ENCODE measurements at places on chromosomes 16 and 17.

DNA sequence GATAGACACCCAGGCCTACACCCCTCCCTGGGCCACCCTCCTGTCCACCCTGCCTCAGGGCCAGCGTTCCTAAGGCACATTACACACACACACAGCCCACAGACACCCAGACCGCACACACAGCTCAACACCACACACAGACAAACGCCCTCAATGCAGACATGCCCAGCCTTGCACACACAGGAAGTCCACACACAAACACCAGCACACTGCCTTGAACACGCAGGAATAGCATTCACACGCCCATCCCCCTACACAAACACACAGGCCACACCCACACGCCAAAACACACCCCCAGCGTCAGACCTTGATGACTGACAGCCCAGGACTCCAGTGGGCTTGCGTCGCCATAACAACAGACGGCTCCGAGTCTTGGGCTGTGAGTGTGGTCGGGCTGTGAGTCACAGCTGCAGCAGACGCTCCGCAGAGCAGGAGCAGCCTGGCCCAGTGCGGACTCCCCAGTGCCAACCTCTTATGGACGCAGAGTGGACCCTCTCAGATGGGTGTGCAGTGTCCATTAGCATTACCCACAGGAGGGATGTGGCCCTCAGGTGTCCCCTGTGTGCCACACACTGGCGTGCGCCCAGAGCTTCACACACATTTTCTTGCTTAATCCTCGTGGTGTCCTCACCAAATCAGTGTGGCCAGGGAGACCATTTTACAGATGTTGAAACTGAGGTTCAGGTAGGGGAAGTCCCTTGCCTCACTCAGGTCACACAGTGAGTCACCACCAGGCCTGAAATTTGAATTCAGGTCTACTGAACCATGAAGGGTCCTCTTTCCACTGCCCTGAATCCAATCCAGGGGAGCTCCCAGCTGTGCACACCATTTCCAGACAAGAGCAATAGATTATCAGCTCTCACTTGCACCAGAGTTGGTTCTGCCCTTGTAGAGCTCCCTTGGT is 17.8 kb upstream of the RAI1 start:
- no peak for DNase-seq

DNA sequence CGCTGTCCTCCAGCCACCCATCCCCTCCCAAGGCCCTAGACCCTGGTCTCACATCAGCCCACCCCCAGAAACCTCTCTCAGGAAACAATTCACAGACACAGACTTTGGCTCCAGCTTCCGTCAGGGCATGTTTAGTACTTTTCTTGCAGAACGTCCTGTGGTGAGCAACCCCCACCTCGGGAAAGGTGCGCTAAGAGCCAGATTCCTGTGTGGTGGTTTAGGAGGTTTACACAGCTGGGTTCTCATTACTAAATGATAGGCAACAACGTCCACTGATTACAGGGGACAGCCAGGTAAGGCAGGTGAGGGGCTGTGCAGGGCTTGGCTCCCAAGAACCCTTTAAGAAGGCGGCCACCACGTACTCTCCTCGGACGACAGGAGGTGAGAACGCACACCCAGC is 29.3 kb downstream of the KIFC3 start:
- DNase-seq = no peak

GRCh38 chr17:14833201-14833785 is 431.8 kb downstream of the PMP22 start:
- no peak for DNase-seq

- DNase-seq = no peak
Measured at GRCh38 chr17:77216486-77216885, 75.7 kb downstream of the SEC14L1 start.

DNA sequence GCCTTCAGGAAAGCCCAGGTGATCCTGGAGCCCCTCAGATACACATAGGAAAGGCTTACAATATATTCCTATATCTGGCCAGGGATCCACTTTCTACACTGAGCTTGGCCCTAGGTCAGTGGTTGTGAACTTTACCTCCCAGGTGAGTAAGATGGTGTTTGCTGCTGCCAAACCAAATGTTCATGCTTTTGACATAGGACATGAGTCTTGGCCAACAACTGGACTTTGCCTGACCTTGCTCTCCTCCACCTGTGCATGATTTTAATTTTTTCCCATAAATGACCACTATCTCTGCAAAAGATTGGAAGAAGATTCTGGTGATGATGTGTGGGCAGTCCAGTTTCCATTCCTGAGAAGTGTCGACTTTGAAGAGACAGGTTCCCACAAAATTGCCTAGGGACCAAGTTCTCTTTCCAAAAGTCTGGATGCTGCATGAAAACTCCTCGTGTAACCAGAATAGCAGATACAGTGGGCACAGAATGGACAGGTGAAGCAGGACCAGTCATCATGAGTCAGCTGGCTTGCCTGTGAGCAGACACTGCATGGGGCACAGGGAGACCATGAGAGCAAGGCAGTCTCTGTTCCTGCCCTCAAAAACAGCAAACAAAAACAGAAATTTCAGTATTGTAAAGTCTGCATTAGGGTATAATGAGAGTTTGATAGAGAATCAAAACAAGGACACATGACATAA is 226.4 kb upstream of the MON1B start:
- DNase-seq = no peak

DNA sequence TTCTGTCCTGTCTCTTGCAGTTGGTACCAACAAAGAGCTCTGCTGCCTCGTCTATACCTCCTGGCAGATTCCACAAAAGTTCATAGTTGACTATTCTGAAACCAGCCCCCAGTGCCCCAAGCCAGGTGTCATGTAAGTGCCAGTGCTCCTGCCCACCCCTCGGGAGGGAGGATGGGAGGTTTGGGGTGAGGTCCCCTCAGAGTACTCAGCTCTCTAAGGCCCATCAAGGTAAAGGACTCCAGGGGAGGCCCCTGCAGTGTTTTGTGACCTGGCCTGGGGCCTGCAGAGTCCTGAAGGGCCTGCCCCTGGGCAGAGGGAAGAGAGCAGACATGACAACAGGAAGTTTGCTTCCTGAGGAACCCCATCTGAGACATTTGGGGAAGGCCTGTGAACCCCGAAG is 6.4 kb downstream of the CCL18 start:
- DNase-seq = no peak

- no peak for DNase-seq
Measured at GRCh38 chr16:85686912-85687591, 1.7 kb downstream of the GINS2 start.

- DNase-seq = no peak
Measured at GRCh38 chr16:17812771-17813170, 342.0 kb upstream of the XYLT1 start.

DNA sequence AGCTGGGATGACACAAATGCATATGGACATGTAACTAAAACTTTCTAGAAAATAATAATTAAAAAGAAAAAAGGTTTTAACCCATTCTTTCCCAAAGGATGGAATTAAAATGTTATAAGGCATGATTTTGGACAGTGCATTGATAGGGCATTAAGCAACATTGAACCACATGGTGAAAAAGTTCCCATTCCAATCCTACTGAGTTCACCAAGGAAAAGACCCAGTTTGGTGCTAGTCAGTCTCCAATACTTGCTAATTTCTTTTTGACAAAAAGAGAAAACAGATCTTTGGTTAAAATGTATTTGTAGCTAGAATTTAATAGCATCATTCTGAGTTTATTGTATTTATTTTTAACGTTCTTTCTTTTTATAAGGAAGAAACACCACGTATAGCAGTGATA is 28.1 kb downstream of the EMP2 start:
- DNase-seq = no peak

- no peak for DNase-seq
Measured at GRCh38 chr16:54153240-54153934, 133.2 kb downstream of the IRX3 start.

DNA sequence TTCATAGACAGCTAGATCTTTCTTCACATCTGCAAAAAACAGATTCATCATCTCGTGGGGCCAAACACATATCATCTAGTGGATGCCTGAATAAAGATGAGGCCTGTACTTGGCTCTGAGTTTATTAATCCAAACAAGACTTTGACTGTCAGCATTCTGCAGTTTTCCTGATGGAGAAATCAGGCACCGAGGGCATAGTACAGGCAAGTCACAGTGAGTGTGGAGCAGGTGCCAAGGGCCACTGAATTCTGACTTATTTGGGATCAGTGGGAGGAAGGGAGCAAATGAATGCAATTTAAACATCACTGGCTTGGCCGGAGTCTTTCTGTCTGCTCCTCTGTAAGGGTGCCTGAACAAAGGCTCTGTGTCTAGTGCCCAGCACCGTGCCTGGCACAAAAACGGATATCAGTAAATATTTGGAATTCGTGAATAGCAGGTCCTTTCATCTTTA is 975 bp downstream of the CFAP20 start:
- no peak for DNase-seq

DNA sequence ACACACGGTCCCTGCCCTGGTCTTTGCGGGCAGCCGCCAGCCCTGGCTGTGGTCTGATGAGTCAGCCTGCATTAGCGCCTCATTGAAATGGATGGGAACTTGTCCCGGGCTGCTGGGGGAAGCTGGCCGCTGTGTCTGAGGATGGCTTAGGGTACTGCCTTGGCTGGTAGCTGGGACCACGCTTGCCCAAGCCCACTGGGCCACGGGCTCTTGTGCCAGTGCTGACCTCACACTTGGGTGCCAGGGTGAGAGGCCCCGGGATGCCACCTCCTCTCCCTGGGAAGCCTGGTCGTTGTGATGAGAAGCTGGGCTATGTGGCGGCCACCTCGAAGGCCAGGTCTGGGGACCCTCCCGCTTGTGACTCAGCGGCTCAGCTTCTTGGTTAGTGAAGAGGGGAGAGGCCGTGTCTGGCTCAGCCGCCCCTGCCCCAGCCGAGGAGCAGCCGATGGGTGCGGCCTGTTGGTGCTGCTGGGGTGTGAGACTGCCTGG is 10.7 kb downstream of the CACNA1H start:
- DNase-seq = no peak

DNA sequence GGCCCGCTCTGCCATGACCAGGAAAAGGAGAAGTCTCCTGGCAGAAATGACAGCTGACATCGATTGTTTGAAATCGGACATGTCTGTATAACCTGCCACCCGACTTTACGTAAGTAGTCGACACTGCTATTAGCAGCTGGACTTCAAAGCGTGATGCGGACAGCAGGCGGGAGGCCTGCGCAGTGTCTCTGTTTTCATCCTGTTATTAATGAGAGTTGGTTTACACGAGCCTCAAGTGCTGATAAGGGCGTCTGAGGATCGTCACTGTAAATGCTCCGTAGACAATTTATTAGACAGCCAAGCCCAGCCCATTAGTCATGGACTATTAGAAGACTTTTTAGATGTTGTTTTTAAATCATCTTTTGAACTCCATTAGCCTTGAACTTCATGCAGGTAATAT is 328.3 kb downstream of the FOXL1 start:
- no peak for DNase-seq

DNA sequence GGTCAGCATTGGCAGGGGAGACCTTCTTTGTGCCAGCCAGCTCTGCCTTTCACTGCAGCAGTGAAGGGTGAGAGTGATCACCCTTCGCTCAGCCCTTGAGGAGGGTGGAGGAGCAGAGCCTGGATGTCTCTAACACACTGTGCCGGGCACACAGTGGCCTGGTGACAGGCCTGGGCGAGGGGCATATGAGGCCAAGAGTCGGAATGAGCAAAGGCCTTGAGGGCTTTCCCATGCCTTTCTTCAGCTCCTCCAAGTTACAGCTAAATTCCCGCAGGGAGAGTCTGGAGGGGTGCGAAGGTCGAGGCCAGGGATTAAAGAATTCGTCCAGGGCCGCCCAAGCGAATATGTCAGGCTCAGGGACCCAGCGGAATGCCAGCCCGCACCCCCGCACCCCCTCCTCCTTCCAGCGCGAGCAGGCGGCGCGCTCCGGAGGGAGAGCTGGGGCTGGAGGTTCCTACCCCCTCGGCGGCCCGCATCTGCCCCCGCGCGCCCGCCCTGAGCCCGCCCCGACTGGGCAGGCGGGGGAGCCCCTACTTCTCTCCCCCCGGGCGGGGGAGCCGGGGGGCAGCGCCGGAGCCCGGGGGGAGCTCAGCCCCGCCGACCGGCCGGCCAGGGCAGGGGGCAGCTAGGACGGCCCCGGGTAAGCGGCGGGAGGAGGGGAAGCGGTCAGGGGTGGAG is at the start of gene RASL10B:
Gene RASL10B, plus strand, starts transcription at position 401 of the 678 bp plus-strand sequence. CDS start 3,546 bp downstream, outside the sequence.
- peak; percentile 64 for DNase-seq

- no peak for DNase-seq
Measured at GRCh38 chr17:17388657-17389496, 85.7 kb downstream of the NT5M start.

DNA sequence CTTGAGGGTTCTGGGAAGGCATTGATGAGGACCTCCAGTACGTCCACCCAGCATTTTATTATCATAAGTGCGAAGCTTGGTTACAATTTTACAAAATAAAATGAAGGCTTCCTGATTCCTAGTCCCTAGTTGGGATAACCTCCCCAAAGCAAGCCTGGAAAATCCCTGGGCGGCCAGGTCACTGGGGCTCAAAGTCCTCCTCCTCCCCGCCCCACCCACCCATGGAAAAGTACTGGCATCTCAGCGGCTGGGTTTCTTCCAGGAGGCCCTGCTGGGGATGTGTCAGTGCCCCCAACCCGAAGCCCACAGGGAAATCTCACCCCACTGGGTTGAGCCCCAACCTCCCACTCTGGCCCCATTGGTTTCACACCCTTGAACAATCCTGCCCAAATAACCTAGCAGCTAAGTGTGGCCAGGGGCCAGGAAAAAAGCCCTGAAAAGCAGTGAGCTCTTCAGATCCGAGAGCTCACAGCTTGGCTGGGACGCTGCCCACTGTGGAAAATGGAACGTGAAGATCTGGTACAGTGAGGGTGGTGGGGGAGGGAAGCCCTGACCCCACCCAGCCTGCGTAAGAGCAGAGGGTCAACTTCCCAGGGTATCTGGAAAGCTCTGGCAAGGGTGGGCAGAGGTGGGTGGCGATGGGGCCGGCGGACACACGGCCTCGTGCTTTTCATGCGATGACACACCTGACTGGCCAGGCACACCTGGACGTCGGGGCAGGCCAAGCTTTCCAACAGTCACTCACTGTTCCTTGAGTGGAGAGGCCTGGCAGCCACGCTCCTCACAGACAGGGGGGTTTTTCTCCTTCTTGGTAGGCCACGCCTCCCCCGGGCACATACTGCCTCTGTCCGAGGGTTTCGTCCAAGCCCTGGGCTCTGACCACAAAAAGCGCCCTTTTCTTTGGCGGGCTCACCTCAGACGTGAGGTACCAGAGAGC is 324.5 kb downstream of the SOX9 start:
- DNase-seq = no peak

GRCh38 chr16:80142281-80142680 is 398.5 kb upstream of the DYNLRB2 start:
- no peak for DNase-seq

- DNase-seq = no peak
Measured at GRCh38 chr17:40041196-40041595, 13.0 kb downstream of the MED24 start.

DNA sequence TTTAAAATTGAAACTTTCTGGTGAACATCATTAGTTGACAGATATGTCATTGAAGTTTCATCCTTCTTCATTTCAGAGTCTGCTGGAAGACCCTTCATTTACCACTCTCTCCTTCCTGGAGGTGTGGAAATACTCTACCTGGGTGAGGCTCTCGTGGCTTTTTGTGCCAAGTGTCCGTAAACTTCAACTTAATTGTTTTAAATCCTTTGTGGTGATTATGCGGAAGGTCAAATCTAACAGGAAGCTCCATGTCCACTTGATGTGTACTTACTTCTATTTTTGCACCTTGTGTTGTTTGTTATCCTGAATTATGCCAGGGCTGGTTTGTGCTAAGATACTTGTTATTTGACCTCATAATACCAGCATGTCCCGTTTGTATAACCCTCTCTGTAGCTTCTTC is 129.2 kb downstream of the WWOX start:
- no peak for DNase-seq

GRCh38 chr16:58448890-58449289 is 51.1 kb upstream of the NDRG4 start:
- DNase-seq = no peak

- DNase-seq = no peak
Measured at GRCh38 chr17:42673885-42674754, 2.7 kb downstream of the PLEKHH3 start.

GRCh38 chr17:58755577-58756245 is at the start of gene PPM1E:
Gene PPM1E, plus strand, starts transcription at chr17:58755854.
- peak; percentile 81 for DNase-seq
